ENCODE measurements at places on chromosomes 11 and 22. TPM values are rescaled to one million over a fixed set of nuclear protein-coding genes. Genes with fewer than 3 reads are reported as not detected.

FOLR2 gene
- total RNA-seq, result not detected

TLCD5 gene
- total RNA-seq, result 15.8 TPM

APOBEC3G gene
- total RNA-seq, result 7.0 TPM

DGCR8 gene
- total RNA-seq, result 26.1 TPM

MMP13 gene
- not detected for total RNA-seq

GLB1L3 gene
- total RNA-seq, result not detected

TMEM132A gene
- 163 TPM for total RNA-seq

SYT8 gene
- total RNA-seq, result not detected

MMP10 gene
- total RNA-seq, result 1.3 TPM

OR5J2 gene
- total RNA-seq, result not detected

POU2AF2 gene
- not detected for total RNA-seq

TEX12 gene
- 0.30 TPM for total RNA-seq

HTR3B gene
- not detected for total RNA-seq

CLTCL1 gene
- 34.4 TPM for total RNA-seq

SIK3 gene
- total RNA-seq, result 36.9 TPM

UPK3A gene
- total RNA-seq, result not detected

MRGPRX4 gene
- total RNA-seq, result not detected

RAG2 gene
- not detected for total RNA-seq

PARVA gene
- total RNA-seq, result 80.9 TPM

FAM111B gene
- 0.89 TPM for total RNA-seq

KIAA0930 gene
- total RNA-seq, result 49.3 TPM

IFITM2 gene
- 13.1 TPM for total RNA-seq

LRRC10B gene
- 0.09 TPM for total RNA-seq

MMP27 gene
- total RNA-seq, result not detected

NUDT8 gene
- 5.3 TPM for total RNA-seq

ZNF280B gene
- 2.2 TPM for total RNA-seq

LMO2 gene
- total RNA-seq, result not detected

P2RX3 gene
- not detected for total RNA-seq

FDXACB1 gene
- 2.6 TPM for total RNA-seq

L3MBTL2 gene
- total RNA-seq, result 30.6 TPM

LYVE1 gene
- not detected for total RNA-seq

CHRM4 gene
- not detected for total RNA-seq

WT1 gene
- 0.18 TPM for total RNA-seq

SEPTIN5 gene
- total RNA-seq, result 14.8 TPM

SVIP gene
- total RNA-seq, result 7.7 TPM

APOBEC3H gene
- not detected for total RNA-seq

ANKK1 gene
- total RNA-seq, result not detected

OR52I1 gene
- total RNA-seq, result not detected

TRIM48 gene
- total RNA-seq, result not detected

CASP5 gene
- not detected for total RNA-seq

TUBA8 gene
- total RNA-seq, result not detected

KRTAP5-10 gene
- total RNA-seq, result not detected

GPR83 gene
- total RNA-seq, result 0.09 TPM

ADAMTS8 gene
- not detected for total RNA-seq

WBP2NL gene
- total RNA-seq, result 0.60 TPM

FLRT1 gene
- 0.09 TPM for total RNA-seq

Data from smooth muscle cell of the umbilical artery (primary cell).